Stimulated activated CD8-positive, alpha-beta memory T cell treated with anti-CD3 and anti-CD28 coated beads, Interleukin-4, amount 100 ng/mL, for 1 hour (primary cell): ENCODE measurements at places on chromosomes 4 and X.

DNA sequence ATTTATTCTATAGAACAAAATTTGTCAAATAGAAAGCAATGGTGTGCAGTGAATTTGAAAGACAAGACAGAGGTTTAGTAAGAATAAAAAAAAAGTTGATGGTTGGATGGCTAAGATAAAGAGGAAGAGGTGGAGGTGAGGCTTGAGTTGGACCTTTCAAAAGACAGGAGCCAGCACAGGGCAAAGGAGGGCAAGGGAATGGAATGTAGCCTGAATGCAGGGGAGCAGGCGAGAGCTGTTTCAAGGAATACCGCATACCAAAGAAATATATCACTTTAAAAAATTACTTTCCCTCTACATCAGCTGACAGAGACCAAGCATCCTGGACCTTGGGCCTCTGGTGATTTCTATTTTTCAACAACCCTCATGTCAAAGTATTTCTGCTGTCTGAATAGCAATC is 38.0 kb upstream of the CXXC4 start:
- DNase-seq: no peak

- no peak for DNase-seq
These were observed 11.7 kb upstream of the PITX2 start for GRCh38 chr4:110634350-110635162.

- no peak for DNase-seq
These were observed 217.8 kb downstream of the SHOX start for GRCh38 chrX:848386-848785.

- DNase-seq: no peak
These were observed 73.8 kb downstream of the CRLF2 start for GRCh38 chrX:1138476-1139184.

DNA sequence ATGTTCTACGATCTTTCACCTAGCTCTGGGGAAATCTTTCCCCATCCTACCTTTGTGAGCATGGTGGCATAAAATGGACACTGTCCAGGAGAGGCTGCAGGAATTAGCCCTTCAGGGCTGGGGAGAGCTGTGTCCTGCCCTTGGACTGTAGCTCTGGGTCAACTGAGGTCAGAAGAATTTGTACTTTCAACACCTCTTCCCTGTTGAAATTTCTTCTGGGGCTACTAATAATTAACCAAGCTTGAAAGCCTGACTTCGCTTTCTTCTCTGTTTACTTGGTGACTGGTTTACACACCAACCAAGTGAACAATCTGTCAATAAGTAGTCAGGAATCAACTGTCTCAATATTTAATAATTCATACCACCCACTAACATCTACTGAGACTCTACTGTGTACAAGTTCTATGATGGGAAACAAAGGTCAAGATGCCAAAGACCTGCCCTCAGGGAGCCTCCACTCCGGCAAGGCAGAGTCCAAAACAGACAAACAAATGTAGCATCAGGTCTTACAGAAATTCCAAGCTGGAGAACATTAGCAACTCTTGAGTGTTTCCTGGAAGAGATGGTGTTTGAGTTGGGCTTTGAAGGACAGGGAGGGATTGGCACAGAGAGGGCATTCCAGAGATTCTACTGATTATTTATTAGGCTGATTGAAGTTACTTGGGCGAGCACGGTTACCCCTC is 113.1 kb downstream of the ENPP6 start:
- DNase-seq: no peak

DNA sequence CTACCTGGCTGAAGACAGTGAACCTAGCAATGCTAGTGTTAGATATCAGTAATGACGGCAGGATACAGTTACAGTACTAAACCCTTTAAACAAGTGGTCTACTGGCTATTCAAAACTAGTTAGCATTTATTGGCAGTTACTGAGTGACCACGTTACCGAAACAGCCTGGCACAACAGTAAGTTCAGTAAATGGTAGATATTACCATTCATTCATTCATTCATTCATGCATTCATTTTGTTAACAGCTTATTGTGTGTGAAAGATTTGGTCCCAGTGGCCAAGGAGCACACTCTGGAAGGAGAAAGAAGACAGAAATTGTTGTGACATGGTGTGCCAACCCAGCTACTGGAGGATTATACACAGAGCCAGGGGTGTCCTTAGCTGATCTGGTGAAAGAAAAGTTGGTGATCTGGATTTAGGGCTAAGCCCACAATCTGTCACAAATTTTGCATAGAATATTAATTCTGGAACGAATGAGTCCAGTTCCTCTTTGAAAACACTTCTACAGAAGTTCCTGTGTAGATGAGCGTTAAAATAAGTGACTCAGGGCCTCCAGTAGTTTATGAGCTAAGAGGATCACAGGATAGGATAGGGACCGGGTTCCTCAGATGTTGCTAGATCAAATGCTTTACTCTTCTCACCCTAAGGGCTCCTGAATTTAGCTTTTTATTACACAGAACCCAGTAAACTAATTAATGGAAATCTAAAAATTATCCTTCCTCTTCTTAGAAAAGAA is 179.1 kb downstream of the CBR4 start:
- DNase-seq: no peak

DNA sequence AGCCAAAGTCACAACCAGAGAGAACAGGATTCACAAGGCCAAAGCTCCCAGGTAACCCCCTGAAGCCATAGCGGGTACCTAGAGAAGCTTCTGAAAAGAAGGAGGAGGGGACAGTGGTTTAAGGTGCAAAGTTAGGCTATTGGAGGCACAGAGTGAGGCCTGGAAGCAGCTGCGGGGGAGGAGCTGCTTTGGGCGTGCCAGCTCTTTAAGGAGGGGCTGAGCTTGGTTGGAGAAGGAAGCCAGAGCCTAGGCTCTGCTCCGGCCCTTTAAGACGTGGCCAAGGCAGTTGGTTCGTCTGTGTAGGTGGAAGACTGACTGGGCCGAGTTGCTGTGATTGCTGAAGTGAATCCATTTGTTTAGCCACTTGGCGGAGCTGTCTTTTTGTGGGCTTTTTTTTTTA is 1.5 kb downstream of the KLF8 start:
- no peak for DNase-seq

DNA sequence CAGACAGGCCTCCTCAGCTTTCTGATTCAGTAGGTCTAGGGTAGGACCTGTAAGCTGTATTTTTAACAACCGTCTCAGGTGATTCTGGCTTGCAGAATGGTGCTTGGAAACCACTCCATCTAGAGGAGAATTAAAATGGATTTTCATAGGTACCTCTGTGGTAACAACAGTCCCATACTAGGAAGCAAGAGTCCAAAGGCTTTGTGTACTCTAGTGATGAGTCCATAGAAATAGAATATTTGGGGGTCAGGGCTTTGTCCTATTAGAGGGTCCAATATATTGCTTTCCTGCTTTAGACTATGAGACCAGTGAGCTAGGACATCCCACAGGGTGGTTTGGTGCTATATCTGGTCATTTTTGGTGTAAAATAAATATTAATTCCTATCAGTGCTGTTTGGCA is 242.0 kb downstream of the SCFD2 start:
- DNase-seq: no peak
